ENCODE measurements at places on chromosomes 2 and 18. TPM values are rescaled to one million over a fixed set of nuclear protein-coding genes. Genes with fewer than 3 reads are reported as not detected.

The CABLES1 gene
- polyA plus RNA-seq, result 0.30 TPM

The TUBA3E gene
- not detected for polyA plus RNA-seq

The ALPG gene
- not detected for polyA plus RNA-seq

The SKOR2 gene
- polyA plus RNA-seq, result not detected

The CYP27A1 gene
- 0.83 TPM for polyA plus RNA-seq

The COPS8 gene
- 51.1 TPM for polyA plus RNA-seq

The WDSUB1 gene
- polyA plus RNA-seq, result 12.3 TPM
